Eye (tissue), 1 donor: ENCODE measurements at places on chromosomes 4 and X.

GRCh38 chr4:38734911-38735310 lies 47.9 kb downstream of the TLR10 start:
- DNase-seq: no peak

DNA sequence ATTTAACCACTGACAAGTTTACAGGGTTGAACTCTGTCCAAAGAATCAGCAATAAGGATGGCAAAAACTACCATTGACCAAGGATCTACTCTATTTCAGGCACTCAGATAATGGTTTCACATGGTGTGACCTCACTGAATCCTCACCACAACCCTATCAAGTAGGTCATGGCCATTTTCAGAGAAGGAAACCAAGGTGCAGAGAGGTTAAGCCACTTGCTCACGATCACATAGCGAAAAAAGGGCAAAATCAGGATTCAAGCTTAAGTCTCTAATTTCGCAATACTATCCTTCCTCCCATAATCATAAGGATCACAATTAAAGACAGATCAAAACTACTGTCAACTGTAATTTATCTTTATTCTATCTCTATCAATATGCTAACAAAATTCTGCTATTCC lies 191.0 kb upstream of the AFF2 start:
- DNase-seq: no peak

DNA sequence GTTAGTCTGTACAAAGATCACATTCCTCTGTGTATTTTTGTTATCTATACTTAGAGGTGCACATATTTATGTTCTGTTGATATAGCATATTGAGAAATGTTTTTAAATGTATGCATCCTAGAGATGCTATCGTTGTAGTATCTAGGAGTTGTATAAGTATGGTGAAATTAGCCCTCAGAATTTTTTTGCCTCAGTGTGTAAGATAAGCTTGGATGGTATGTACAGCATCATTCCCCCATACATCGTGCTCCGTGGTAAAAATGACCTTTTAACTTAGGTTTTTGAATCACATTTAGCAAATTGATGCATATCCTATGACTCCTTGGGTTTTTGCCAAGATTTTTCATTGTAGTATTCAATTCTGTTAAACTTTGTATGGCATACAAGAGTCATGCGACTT lies 113.5 kb downstream of the RPA4 start:
- DNase-seq: no peak

GRCh38 chrX:39689376-39690104 lies 408.2 kb downstream of the BCOR start:
- peak; percentile 76 for DNase-seq

- DNase-seq: no peak
Measured at GRCh38 chrX:138866643-138867042, 155.1 kb upstream of the FGF13 start.
